Neural progenitor cell (in vitro differentiated cells): ENCODE measurements at places on chromosomes 1 and 21. TPM values are rescaled to one million over a fixed set of nuclear protein-coding genes. Genes with fewer than 3 reads are reported as not detected.

DNA sequence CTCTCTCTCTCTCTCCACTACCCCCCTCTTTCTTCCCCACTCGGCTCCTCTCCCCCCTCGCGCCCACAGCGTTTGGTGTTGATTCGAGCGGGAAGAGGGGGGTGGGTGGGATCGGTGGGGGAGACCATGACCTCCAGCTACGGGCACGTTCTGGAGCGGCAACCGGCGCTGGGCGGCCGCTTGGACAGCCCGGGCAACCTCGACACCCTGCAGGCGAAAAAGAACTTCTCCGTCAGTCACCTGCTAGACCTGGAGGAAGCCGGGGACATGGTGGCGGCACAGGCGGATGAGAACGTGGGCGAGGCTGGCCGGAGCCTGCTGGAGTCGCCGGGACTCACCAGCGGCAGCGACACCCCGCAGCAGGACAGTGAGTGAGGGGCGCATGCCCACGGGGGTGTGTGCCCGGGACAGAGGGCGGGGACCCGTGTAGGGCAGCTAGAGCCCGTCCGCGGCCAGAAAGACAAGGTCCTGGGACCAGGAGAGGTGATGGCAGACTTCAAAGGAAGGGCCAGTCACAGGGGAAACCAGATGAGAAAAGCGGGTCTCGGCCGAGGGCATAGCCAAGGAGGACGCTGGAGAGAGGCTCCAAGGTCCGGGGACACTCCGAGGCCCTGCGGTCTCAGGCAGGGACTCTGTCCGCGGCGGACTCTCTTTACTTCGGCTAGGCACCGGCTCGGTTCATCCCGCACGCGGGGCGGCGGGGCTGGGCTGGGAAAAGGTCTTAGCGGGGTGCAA lies at the start of gene PRRX1:
Gene PRRX1, plus strand, starts transcription at position 39 of the 735 bp plus-strand sequence. Its CDS starts 88 bp downstream, at position 127.
- H3K27ac ChIP-seq, result no peak within 1 kb of the TSS
- peaks cover 100% of the 10 kb centered on the region for H3K27me3 ChIP-seq
- peak; percentile 55 for DNase-seq

- H3K27ac ChIP-seq, result no peak overlapping the region
- H3K36me3 ChIP-seq, result no peaks in the 10 kb centered on the region
- H3K4me3 ChIP-seq, result peak overlapping the region; percentile 54
- peaks cover 80% of the 10 kb centered on the region for H3K27me3 ChIP-seq
These were observed 1.2 kb downstream of the ITPKB start for GRCh38 chr1:226737819-226738420.

- peaks cover 29% of the 10 kb centered on the region for H3K4me1 ChIP-seq
- no peaks in the 10 kb centered on the region for H3K27me3 ChIP-seq
- no peaks in the 10 kb centered on the region for H3K36me3 ChIP-seq
These were observed 82.6 kb upstream of the DPYD start for GRCh38 chr1:98003442-98003841.

- DNase-seq, result peak; percentile 84
- no peaks in the 10 kb centered on the region for H3K4me1 ChIP-seq
- H3K4me3 ChIP-seq, result no peak overlapping the region
- no peak overlapping the region for H3K27ac ChIP-seq
- no peaks in the 10 kb centered on the region for H3K27me3 ChIP-seq
These were observed 72.0 kb upstream of the KCNA3 start for GRCh38 chr1:110746644-110747259.

- H3K27ac ChIP-seq, result no peak overlapping the region
- H3K27me3 ChIP-seq, result no peaks in the 10 kb centered on the region
- H3K4me1 ChIP-seq, result peaks cover 38% of the 10 kb centered on the region
- no peak for DNase-seq
These were observed 7.9 kb upstream of the FUBP1 start for GRCh38 chr1:77986810-77987209.

The ANXA9 gene
- total RNA-seq, result 0.77 TPM in 1 of 2 replicates, not detected in the other

The VWA5B1 gene
- not detected in 2 replicates for total RNA-seq

The AK5 gene
- 1.5 and 1.8 TPM in 2 replicates for total RNA-seq

The TRIM67 gene
- total RNA-seq, result not detected in 2 replicates
